ENCODE measurements at places on chromosomes 1 and 21.

DNA sequence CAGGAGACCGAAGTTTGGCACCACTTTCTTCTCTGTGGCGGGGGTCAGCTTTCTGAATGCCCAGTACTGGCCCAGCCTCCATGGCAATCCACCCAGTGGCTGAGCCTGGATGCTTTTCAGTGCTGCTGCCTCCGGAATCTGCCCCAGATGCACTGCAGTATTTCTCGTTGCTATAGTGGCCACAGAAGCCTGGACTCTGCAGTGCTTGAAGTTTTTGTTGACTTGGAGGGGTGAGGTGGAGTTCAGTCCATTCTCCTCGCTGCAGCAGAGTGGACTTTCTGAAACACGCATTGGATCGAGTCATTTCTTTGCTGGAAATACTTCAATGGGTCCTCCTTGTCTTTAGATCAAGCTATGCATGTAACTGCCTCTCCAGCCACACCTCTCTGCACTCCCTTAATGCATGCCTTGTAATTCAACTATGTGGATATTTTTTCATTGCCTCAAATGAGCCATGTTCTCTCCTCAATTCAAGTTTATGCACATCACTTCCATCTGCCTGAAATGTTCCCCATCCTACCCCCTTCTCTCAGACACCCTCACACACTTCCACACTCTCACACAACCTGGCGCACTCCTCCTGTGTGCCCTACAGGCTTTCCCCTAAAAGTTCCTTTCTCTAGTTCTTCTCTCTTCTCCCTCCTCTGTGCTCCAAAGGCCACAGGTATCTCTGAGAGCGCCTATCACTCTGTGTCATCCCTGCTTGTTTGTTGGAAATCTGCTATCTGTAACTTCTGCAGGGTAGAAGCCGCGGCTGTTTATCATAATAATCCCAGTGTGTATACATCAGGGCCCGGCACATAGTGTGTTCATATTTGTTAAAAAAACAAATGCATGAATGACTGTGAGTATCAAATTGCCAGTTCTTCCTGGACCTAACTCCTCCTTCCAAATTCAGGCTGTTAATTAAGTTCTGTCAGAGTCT lies 16.5 kb downstream of the ADAM30 start:
- no peak for DNase-seq

DNA sequence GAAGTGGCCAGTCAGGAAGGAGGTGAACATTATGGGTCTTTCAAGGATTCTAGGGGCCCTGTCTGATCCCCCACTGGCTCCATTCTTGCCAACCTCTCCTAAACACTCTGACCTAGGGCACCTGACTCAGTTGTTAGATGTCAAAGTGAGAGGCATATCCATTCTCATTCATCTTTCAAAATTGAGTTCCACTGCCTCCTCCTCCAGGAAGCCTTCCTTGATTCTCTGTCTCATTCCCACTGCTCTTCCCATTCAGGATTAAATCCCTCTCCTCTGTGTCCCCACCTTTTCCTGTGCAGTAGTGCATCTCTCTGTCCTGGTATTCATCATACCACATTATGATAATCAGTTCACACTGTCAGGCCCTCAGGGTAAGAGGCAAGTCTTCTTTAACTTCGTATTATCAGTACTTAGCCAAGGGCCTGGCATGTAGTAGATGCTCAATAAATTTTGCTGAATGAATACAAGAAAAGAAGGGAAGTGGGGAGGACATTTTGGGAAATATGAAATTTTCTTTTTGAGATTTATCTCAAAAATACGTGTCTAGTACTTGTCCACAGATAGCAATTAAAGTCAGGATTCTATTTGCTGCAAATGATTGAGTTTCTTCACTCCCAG lies 61.8 kb upstream of the ITPKB start:
- no peak for DNase-seq

DNA sequence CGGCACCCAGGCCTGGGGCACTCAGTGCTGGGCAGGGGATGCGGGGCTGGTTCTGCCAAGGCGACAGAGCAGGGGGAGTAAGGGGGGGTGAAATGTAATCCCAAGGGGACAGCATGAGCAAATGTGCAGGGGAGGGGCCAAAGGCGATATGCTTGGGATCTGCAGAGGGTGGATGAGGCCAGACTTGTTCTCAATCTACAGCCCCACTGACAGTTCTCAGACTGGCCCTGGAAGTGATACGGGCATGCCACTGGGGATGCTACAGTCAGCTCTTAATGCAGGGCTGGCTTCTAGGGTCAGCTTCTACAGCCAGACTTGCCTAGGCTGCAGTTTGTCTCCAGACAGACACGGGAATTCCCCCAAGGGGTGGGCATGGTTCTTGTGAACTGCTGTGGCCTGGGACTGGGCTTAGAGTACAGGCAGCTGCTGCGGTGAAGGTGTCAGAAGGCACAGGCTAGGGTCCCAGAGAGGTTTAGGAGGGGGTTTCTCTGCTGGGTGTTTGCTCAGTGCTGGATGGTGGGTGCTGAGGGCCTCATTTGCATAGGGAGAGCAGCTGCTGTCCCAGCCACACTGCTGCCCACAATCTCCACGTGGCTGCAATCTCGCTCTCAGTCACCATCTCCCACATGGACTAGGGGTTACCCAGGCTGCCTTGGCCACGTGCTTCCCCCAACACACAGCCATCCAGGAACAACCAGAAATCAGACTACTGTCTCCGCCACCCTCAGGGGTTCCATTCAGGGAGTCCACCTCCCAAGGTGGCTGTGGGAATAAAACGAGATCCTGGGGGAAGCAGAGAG lies 190.1 kb downstream of the HIVEP3 start:
- no peak for DNase-seq

DNA sequence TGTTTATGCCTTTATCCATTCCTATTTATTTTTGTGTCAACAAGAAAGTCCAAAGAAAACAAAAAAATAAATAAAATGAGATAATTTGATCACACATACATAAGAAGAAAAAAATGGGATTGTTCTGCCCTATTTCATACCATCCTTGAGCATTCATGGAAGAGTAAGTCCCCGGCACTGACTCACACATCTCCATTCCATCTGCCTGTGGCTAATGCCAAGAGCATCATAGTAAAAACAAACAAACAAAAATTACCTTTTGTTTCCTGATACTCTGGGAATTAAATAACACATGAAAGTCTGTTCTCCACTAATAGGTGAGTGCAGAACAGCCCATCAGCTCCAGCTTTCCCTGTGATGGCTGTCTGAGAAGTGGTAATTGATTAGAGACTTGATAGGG lies 48.1 kb upstream of the BACE2 start:
- DNase-seq, result no peak

DNA sequence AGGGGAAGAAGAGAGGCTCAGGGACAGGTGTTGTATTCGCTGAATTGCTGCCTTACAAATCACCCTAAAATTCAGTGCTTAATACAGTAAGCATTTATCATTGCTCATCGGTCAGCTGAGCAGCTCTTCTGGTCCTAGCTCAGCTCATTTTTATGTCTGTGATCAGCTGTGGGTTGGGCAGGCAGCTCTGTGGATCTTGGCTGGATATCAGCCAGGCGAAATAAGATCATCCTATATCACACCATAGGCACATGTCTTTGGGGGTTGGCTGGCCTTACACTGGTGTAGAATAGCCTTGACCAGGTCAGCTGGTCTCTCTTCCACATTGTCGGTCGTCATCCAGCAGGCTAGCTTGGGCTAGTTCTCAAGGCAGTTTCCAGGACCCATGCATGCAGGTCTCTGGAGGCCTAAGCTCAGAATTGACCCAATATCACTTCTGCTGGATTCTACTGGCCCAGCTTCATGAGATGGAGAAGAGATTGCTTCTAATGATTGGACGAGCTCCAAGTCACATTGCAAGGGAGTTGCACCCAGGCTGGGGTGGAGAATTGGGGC lies 448.6 kb downstream of the KIF26B start:
- no peak for DNase-seq

GRCh38 chr1:222791006-222791710 lies 23.7 kb upstream of the DISP1 start:
- DNase-seq, result no peak

- no peak for DNase-seq
Observed at GRCh38 chr1:247189981-247190798, 18.4 kb upstream of the ZNF124 start.

GRCh38 chr1:67629370-67630075 lies 55.5 kb upstream of the GADD45A start:
- no peak for DNase-seq

GRCh38 chr21:16740511-16740910 lies 772.3 kb upstream of the CXADR start:
- DNase-seq, result no peak

GRCh38 chr1:216815260-216816131 lies 92.3 kb upstream of the ESRRG start:
- DNase-seq, result no peak

DNA sequence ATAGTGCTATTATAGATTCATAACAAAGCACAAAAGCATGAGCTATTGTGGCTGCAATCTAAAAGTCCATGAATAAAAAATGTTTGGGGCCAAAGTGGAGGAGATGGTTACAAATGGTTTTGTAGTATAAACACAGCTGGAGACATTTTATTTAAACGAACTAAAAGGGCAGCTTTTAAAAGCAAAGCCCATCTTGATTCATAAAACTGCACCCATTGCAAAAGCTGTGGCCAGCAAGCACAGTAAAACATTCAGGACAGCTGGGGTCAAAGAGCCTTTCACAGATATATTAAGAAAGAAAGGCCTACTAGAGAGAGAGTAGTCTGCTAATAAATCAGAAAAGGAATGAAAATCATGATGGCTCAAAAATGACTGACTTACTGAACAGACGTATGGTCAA lies 520.8 kb downstream of the NUF2 start:
- no peak for DNase-seq

GRCh38 chr21:17976139-17976538 lies 157.0 kb upstream of the C21orf91 start:
- DNase-seq, result no peak

DNA sequence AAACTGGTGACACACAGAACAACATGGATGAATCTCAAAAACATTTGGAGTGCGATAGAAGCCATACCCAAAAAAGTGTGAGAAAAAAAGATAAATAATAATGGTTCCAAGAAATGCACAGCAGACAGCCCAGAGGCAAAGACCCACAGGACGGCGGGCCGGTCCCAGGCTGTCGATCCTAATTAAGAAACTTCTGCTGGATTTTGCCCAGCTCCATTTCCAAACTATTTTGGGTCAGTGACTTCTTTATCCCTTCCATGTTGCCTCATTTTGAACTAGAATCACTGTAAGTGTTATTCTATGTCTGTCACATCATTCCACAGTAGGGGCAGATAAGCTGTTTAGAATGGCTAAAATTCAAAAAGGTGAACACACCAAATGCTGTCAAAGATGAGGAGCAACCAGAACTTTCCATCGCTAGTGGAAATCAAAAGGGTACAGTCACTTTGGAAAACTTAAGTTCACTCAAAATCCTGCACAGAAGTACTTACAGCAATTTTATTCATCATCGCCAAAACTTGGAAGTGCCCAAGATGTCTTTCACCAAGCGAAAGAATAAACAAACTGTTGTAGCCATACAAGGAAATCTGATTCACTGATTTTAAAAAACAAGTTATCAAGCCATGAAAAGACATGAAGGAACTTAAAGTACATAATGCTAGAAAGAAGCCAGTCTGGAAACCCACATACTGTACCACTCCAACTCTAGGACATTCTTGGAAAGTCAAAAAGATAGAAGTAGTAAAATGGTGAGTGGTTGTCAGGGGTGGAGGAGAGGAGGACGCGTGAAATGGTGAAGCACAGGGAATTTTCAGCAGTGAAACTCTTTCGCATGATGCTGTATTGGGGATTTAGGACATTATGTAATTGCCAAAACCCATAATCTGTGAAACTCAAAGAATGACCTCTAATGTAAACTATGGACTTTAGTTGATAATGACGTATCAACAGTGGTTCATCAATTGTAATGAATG lies 7.5 kb downstream of the NBPF1 start:
- no peak for DNase-seq

DNA sequence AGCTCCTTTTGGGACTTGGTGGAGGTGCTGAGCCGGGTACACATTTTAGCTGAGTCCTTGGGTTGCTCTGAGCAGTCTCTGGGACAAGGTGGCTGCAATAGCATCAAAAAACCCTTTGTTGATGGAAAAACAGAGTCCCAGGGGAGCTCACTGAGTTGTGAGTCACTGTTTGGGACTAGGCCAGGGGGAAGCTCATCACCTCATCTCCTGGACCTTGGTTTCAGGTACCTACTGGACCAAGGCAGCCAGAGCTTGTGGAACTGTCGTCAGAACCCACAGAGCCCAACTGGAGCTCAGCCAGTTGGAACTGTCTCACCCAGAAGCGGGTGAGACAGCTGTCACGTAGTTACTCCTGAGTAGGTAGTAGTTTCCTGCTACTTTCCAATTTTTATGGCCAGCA lies 146.7 kb downstream of the HLX start:
- no peak for DNase-seq

DNA sequence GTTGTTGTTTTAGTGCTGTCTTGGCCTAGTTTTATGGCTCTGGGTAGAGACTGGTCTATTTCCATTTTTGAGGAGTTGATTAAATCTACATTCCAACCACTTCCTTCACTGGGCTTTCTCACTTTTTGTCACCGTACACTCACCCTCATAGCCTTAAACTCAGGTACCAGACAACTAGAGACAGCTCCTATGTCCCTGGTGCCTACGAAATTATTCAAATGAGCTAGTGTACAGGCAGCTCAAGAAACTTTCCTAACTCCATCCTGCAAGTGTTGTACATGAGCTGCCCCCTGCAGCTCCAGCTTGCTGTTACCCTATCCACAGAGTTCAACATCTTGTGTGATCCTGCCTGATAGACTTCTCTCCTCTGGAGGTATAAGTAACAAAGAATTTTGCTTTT lies 704.8 kb upstream of the RGS18 start:
- DNase-seq, result no peak

GRCh38 chr1:76006234-76006633 lies 68.3 kb upstream of the ST6GALNAC3 start:
- DNase-seq, result peak; percentile 26

DNA sequence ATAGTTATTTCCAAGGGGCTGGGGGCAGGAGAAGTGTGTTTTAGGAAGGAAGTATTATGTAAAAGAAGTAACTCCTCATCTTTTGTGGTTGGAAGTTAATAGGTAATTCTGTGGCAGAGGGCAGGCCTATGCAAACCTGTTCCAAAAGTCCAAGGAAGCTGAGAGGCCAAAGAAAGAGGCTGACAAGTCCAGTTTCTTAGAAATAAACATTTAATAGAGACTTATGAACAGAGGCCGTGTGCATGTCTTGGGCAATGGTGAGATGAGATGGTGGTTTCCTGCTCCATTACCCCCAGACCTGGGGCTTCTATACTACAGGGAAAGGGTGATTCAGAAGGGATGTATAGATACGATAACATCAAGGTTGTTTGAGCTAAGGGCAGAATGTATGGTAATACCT lies 7.6 kb upstream of the CA14 start:
- DNase-seq, result no peak
